ENCODE measurements at places on chromosomes 11 and 22.

DNA sequence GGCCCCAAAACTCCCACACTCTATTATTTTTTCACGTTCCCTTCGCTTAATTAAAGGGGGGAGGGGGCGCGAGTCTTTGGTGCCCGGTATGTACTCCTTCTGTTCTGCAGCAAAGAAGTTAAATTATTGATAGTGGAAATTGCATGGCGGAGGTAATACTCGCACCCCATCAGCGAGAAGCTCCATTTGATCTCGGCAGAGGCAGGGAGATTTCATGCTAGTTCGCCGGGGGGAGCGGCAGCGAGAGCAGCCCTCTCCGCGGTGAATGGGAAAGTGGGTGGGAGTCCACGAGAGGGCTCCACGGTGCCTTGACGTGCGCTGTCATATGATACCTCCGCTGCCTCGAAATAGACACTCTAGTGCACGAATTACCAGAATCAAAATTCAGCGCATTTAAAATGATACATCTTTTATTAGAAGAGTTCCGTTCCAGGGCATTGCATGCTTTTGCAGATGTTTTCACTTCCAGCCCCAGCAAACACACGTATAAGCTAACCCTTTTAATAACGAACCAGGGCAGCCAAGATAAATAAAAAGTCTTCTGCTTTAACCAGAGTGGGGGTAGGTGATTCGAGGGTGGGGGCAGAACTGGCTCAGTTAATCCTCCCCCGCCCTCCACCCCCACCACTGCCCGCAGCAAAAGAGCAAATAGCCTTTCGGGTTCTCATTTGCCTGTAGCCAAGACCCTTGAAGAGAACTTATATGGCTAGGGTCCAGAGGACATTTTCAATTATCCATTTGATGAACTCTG is 1.3 kb upstream of the BDNF start:
- no peak for DNase-seq

DNA sequence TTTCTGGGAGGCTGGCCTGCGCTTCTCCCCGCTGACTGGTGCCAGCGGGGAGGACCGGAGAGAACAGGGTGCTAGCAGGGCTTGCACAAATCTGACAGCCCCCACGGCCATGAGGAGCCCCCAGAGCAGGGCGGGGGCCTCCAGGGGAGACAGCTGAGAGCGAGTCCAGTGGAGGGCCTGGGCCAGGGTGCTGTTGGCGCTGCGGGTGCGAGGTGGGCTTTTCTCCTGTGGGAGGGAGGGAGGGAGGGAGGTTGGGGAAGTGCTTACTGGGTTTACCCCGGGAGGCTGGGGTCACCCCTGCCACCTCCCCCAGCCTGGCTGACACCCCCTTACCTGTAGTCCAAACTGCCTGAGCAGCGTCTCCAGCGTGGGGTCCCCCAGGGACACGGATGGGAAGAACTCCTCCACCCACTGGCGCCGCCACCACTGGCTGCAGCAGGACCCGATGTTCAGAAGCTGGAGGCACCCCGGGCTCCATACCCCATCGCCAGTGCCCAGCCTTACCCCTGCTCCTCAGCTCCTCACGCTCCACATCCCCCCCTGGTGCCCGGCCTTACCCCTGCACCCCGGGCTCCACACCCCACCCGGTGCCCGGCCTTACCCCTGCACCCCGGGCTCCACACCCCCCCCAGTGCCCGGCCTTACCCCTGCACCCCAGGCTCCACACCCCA is 3.9 kb downstream of the LMF2 start:
- DNase-seq, result no peak

DNA sequence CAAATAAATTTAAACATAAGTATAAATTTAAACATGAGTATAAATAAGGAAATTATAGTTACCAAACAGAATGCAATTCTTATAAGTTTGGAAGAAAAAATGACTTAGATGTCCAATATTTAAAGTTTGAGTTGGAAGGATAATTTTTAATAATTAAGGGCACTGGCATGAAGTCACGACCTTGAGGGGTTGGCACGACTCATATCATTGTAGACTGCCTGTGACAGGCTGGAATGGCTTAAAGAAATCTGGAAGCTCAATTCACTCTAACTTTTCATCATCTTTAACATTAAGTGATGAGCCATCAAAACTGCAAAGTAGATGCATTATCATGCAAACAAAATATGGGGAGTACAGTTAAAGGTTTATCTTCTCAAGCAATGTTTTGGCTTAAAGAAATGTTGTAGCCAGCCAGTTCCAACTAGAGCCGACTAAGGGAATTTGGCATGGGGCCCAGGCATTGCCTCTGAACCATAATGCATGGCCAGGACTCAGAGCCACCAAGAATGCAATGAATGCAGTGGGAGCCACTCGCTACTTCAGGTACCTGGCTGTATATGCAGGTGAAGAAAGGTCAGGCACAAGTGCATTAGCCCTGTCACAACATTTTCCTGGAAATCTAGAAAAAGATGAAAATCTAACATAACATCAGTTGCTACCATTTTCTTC is 33.4 kb downstream of the PGR start:
- no peak for DNase-seq

DNA sequence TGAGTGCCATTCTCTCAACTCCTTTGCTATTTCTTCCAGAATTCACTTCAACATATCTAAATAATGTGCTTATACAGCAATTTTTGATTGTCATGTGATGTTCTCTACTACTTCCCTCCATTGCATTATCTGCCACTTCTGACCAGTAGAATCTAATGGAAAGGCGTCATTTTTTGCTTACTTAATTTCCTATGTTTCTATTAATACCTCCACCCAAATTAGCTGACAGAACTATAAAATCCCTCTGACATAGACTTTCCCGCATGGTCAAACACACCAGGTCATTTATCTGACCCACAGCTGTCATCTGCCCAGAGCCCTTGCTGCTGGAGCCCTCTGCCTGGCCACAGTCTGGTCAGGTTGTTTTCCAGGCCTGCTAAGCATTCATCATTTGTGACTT is 258.6 kb upstream of the NARS2 start:
- DNase-seq, result no peak

DNA sequence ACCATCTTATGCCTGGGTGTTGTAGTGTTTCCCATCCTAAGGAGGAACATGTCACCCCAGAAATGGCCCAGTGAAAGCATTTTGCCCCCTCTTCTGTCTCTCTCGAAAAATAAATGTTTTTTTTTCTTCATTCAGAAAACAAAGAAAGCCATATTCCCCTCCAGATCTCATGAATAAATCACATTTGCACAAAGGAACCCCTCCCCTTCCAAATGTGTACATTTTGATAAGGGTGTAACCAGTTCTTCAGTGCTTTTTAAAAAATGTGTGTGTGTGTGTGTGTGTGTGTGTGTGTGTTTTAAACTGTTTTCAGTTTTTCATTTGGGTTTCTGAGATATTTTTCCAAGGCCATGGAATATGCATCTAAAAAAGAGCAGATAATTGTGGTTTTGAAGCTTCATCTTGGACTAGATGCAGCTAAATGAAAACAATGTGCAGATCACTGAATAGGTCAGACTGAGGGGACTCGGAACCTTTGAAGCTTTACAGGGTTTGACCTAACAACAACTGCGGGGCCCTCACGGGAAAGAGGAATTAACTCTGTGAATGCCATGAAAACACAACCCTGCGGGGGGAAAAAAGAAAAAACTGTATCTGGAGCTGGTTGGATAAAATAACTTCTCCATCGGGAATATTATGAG is 76.4 kb downstream of the YAP1 start:
- no peak for DNase-seq

DNA sequence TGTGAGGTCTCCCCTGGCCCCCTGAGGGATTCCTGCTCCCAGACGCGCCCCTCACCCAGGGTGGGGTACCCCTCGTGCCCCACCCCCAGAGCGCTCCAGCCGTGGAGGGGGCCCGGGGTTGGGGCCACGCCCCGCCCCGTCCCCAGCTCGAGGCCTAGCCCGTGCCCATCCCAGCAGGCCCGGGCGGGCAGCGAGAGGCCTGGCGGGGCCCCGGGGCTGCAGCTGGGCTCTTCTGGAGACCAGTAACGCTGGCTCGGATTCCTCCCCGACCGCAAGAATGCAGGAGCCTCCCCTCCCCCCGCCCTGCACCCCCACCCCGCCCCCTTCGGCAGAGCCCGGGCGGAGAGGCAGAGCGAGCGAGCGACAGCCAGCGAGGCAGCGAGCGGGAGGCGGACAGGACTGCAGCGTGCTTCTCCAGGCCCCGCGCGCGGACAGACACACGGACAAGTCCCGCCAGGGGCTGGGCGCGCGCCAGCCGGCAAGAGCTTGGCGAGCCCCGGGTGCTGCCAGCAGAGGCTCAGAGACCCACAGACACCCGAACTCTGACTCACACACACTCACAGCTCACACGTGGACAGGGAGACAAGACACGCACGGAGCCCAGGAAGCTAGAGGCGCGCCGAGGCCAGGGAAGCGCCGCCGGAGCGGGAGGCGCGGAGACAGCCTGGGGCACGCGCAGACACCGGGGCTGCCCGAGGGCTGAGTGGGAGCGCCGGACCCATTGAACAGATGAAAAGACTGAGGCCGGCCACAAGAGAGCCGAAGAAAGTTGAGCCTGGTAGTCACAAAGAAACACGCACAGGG is 15.2 kb downstream of the BCL9L start:
- no peak for DNase-seq

GRCh38 chr22:32777987-32778386 is 23.5 kb upstream of the TIMP3 start:
- DNase-seq, result no peak

GRCh38 chr11:12241401-12241800 is 131.0 kb downstream of the MICAL2 start:
- DNase-seq, result no peak

DNA sequence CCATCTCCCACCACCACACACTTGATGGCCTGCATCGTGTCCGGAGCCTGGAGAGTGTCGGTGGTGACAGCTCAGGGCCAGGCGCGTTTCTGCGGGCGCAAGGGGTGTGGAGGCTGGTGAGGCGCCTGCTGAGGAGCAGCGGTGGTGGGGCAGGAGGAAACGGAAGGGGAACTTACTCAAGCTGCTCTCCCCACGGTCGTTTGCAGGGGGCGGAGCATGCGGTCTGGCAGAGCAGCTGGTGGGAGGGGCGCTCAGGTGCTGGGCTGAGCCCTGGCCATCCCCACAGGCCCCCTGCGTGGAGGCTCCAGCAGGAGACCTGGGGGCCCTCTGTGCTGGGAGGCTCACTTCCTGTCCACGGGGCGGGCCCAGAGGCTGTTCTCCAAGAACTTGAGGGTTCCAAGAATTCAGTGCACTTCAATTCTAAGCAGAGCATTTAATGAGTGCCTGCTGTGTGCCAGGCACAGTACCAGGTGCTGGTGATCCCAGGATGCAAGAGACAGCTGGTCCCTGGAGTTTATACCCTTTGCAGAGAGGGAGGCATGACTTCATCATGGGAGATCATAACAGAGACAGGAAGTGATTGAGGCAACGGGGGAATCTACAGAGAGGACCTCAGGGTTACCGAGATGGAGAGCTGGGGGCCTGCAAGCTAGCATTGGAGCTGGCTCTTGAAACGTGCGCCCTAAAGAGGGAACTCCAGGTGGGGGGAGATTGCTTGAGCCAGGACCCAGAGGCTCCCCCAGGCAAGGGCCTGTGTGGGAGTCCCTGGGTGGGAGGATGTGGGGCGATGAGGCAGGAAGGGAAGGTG is at the start of gene RAC2:
RAC2 (minus strand) TSS at position 156 of the 808 bp plus-strand sequence; CDS start at position 35, 121 bp downstream.
- DNase-seq, result peak; percentile 81

- DNase-seq, result no peak
Observed at GRCh38 chr11:82234256-82234655, 499.4 kb downstream of the FAM181B start.

GRCh38 chr11:45771193-45771565 is 33.8 kb upstream of the SLC35C1 start:
- peak; percentile 55 for DNase-seq

DNA sequence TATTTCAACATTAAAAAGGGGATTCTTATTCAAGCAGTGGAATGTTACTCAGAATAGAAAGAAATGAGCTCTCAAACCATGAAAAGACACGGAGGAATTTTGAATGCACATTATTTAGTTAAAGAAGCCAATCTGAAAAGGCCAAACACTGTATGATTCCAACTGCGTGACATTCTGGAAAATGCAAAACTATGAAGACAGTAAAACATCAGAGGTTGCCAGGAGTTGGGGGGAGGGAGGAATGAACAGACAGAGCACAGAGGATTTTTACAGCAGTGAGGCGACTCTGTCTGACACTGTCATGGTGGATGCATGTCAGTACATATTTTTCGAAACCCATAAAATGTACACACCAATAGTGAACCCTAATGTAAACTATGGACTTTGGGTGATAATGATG is 22.9 kb upstream of the THY1 start:
- no peak for DNase-seq

DNA sequence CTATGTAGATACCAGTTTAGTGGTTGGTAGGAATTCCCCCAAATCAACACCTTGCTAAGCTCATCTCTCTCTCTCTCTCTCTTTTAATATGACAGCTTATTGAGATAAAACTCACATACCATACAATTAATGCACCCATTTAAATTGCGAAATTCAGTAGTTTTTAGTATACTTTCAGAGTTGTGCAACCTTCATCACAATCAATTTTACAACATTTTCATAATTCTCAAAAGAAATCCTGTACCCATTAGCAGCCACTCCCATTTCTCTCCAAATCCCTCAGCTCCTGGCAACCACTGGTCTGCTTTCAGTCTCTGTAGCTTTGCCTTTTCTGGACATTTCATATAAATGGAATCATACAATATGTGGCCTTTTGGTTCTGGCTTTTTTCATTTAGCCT is 13.3 kb downstream of the NNMT start:
- no peak for DNase-seq

GRCh38 chr22:42670921-42671709 is 21.9 kb upstream of the CYB5R3 start:
- no peak for DNase-seq

DNA sequence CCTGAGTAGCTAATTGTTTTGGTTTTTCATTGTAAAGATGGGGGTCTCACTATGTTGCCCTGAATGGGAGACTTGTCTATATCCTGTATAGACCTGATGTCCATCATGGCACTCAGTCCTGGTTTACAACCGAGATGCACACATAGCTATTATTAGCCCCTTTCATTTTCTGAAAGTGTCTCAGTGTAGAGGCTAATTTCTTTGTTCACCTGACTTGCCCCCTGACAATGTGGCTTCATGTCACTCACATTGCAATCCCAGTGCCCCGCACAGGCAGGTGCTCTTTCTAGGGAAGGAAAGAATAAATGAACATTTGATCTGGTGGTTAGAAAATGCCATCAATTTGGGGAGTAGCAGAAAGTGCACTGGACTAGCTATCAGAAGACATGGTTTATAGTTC is 13.1 kb upstream of the KDM2A start:
- DNase-seq, result no peak

GRCh38 chr11:42976636-42977217 is 335.1 kb upstream of the API5 start:
- DNase-seq, result no peak

All from activated T-helper 1 cell treated with anti-CD3 and anti-CD28 coated beads, Interleukin-2, amount 50 U/mL, for 16 hours (primary cell).